RCC 7860 (cell line): ENCODE measurements at places on chromosomes 4 and X.

DNA sequence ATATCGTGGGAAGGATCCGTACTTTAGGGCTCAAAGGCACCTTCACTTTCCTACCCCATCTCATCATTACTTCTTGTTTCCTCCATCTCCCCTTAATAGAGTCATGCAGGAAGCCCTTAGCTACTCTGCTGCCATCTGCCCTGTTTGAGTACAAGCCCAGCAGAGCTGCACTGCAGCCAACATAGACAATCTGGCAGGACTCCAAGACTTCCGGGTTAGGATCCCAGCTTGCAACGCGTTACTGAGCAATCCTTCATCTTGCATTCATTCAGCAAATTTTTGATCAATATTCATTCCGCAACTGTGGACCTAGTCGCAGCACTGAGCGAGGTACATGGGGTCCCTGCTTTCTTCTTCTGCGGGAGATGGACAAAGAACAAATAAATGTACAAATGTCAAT is 344.9 kb downstream of the BCOR start:
- DNase-seq = no peak

GRCh38 chrX:7215842-7216241 is 67.9 kb upstream of the PUDP start:
- DNase-seq = no peak

DNA sequence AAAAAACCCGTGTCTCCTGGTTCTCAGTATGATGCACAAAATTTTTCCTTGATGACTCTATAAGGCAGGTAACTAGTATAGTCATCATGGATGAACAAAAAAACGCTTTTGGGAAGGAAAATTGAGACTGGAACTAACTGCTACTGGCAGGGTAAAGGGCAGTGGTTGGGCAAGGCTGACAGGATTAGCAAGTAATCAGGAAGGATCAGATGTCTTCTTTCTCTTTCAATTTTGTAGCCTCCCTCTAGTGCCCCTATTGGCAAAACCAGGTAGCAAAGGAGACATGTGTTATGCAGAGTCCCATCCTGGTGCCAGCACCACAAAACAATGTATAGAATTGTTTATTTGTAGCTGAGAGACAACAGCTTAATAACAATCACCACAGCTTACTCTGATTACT is 12.8 kb upstream of the SLITRK4 start:
- DNase-seq = peak; percentile 18

DNA sequence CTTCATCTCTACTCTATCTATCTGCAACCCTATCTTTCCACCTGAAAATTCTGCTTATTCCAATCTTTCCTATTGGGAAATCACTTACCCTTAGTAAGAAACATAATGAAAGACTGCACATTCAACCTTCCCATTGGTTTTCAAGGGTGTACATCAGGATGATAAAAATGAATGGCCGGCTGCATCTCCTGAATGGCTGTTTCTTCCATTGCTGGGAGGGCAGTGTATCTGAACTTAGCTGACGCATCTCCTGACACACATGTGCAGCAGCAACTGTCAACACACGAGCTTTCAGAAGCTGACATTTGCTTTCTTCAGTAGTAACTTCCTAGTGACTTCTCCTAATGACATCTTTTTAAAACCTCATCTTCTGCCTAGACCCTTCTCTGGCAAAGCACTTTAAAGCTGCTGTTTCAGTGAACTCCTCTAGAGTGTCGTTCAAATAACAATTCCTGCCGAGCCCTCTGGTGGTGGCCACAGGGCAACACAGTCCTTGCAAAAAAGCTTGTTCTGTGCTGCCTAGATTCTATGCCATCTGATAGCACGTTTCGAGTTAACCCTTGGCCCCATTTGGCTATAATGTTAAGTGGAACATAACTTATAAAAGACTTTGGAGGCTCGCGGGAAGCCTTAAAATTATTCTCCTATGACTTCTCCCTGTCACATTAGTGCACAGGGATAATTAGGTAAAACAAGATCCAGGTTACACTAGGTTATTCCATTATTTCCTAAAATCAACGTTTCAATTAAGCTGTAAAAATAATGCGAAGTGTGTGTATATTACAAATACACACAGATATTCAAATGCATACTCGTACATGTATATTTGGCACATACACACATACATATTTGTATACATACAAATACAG is 2340.7 kb downstream of the PCDH7 start:
- peak; percentile 31 for DNase-seq

GRCh38 chr4:61555789-61556188 is 355.7 kb downstream of the ADGRL3 start:
- DNase-seq = peak; percentile 74

DNA sequence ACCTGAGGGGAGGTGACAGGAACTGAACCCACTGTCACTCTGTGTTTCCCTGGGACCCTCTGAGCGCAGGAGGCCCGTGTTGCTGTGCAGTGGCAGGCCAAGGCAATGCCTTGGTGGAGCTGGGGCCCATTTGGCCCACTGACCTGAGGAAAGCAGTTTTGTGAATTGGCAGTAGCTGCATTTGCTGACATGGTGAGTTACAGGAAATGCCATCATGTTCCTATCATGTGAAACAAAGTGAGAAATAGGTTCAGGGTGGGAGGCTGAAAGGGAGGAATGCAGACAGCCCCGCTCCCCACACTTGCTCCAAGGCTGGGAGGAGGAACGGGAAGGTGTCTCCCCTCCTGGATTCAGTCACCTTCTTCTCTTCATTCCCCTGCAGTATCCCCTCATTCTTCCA is 146.1 kb downstream of the PTTG2 start:
- DNase-seq = no peak

DNA sequence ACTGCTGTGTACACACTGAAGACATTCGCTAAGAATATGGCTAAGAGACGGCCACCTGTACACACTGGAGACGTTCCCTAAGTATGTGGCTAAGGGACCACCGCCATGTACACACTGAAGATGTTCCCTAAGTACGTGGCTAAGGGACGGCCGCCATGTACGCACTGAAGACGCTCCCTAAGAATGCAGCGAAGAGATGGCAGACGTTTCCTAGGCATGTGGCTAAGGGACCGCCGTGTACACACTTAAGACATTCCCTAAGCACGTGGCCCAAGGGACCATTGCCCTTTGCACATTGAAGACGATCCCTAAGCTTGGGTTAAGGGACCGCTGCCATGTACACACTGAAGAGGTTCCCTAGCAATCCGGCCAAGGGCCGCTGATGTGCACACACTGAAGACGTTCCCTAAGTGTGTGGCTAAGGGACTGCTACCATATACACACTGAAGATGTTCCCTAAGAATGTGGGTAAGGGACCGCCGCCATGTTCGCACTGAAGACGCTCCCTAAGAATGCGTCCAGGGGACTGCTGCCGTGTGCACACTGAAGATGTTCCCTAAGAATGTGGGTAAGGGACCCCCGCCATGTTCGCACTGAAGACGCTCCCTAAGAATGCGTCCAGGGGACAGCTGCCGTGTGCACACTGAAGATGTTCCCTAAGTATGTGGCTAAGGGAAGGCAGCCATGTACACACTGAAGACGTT is 36.7 kb downstream of the DHRSX start:
- peak; percentile 94 for DNase-seq

- no peak for DNase-seq
Observed at GRCh38 chr4:18025288-18025687, 3.7 kb upstream of the LCORL start.
